ENCODE measurements at places on chromosomes 16 and 17.

- no peak for DNase-seq
Observed at GRCh38 chr17:67165201-67165600, 79.8 kb downstream of the HELZ start.

- DNase-seq, result no peak
Observed at GRCh38 chr17:55783684-55784245, 32.9 kb downstream of the PCTP start.

GRCh38 chr16:12754824-12755543 is 48.7 kb downstream of the CPPED1 start:
- no peak for DNase-seq

DNA sequence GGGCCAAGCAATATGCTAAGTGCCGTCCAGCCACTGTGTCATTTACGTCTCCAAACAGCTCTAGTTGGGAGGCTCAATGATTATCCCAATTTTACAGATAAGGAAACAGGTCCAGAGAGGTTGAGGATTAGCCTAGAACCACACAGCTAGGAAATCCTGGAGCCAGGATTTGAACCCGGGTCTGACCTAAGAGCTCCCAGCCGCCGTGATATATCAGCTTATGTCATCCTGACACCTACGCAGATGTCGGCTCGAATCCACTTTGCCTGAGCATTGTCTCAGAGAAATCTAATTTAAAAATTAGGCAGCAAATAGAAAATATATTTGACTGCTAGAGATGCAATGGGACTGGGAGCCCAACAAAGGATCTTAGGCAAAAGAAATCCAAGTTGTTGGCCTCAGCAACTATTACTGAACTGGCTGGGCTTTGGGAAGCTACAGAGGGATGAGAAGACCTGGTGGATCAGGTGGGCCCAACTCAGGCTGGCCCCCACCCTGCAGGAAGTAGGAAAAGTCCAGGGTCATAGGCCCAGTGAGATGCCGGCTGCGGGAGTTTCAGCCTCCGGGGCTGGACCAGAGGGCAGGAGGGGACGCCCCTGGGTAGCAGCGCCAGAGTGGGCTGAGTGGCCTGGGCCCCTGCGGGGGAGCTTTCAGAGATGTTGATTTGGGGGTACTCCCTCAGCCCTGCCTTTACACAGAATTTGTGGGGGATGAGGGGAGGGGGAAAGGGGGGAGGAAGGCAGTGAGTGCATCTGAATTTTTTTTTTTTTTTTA is 35.1 kb upstream of the IL21R start:
- no peak for DNase-seq

DNA sequence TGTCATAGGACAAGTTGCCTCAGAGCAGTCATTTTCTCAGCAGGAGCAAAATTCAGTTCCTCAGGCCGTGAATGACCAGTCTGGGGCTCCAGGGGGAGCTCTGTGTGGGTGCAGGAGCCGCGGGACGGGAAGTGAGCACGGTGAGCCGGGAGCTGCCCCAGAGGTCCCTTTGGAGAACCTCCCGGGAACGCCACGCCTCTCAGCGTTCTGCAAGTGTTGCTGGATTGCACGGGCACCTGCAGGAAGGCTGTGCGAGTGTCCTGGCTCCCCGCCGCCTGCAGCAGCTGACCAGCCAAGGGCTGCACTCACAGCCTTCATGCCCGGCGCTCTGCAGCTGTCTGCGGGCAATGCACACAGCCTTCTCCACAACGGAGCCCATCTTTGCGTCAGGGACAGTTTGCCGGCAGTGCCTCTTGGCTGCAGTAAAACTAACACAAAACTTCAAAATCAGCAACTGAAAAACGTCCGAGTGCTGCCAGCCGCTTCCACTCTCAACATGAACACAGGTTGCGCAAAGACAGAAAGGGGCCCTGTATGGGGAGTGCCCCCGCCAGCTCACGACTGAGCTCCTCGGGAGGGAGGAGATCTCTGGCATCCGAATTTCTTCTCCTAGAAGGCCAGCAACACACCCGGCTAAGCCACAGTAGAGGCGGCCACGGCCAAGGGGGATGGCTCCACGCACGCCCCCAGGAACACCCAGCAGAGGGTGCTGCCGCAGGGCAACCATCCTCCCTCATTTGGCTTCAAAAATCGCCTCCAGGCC is 16.0 kb downstream of the NDUFAF8 start:
- DNase-seq, result peak; percentile 50

- no peak for DNase-seq
Observed at GRCh38 chr17:78044280-78044835, 84.2 kb downstream of the TMC6 start.

DNA sequence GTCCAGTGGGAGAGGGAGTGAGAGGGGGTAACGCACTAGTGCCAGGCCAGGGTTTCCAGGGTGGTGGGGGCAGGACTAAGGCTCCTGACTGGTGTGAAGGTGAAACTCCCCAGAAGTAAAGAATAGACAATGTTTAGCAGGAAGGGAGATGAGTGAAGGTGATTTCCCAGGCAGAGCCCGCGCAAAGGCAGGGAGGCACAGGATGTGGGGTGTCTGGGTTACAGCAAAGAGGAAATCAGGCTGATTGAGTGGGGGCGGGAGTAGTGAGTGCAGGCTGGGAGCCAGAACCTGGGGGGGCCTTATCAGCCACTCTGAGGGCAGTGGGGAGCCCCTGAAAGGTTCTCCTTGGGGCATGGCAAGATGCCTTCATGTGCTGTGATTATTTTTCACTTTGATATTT is 167.5 kb downstream of the UTP18 start:
- DNase-seq, result no peak

GRCh38 chr16:86357950-86358349 is 152.4 kb upstream of the FOXF1 start:
- DNase-seq, result no peak

- no peak for DNase-seq
Observed at GRCh38 chr16:27425961-27426360, 24.0 kb downstream of the IL21R start.
